Spinal cord (tissue), 10 donors: ENCODE measurements at places on chromosomes 11 and 22.

- DNase-seq, result no peak
These were observed 125.0 kb downstream of the NTM start for GRCh38 chr11:131495423-131495822.

DNA sequence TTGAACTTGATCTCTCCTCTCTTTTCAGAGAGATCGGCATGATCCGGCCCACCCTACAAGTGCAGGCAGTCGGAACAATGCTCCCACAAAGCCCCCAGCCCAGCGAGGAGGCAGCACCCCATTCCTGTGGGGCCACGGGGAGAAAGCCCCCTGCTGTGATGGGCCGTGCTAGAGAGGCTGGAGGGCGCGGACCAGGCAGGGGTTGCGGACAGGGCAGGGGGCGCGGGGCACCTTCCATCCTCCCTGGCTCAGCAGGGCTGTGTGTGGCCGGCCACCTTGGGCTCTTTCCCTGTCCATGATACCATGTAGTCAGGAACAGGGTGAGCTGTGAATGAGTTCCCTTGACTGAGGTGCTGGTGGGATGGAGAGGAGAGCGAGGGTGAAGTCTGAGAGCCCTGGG is 379.8 kb downstream of the BRD1 start:
- no peak for DNase-seq

GRCh38 chr22:25353516-25354445 is 134.3 kb downstream of the CRYBB2 start:
- no peak for DNase-seq

GRCh38 chr11:12508151-12508751 is 130.9 kb downstream of the PARVA start:
- DNase-seq, result peak; percentile 31

- DNase-seq, result no peak
These were observed 398 bp upstream of the CRACR2B start for GRCh38 chr11:827146-827896.
